ENCODE measurements at places on chromosomes 2 and 18.

DNA sequence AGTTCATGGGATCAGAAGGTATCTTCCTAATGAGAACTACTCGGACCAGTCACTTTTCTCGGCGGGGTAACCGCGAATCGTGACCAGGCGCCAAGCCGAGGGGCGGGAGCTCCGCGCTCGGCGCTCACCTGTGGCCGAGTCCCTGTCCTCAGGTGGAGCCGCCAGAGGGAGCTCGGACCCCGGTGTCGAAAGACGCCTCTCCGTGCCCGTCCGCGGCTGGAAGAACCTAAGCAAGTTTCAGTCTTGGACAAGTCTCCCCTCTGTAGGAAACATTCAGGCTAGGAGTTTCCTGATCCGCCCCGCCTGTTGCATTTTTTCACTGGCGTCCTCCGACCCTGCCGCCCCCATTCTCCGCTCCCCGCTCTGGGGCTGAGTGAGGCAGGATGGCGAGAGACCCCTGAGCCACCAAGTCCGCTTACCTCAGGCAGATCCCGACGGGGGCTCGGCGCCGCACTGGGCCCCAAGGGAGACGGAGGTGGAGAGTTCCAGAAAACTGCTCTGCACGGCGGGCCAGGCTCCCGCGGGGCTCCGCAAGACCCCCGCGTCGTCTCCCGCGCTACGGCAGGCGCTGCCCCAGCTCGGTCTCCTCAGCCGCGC is 480 bp downstream of the DSEL start:
- DNase-seq = peak; percentile 47

DNA sequence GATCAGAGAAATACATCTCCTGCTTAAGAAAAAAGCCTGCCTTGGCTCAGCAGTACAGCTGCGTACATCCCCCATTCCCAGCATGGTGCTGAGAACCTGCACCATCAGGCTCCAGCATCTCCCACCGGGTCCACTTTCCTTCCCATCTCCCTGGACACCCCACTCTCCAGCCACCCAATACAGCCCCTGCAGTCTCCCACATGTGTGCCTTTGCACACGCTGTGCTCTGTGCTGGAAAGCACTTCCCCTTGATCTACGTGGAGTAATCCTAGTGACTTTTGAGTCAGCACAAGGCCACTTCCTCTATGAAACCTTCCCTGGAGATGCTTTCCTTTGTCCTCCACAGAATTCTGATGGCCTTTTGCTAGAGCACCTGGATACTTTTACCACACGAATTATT is 17.0 kb downstream of the STAT1 start:
- no peak for DNase-seq

DNA sequence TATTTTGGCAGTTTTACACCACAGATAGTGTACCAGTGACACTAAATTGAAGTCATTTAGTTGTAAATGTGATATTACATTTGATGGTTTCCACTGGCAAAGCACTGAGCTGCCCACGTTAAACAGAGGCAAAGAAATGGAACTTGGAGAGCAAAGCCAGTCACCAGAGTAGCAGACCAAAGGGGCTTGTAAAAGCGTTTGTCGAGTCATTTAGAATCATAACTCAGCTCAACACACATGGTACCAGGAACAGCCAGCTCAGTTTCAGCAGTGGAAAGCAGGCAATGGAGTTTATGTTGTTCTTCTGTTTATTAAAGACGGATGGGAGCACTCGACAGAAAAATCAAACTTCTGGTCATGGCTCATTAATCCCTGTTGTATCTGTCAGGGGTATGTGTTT is 91.2 kb downstream of the POU3F3 start:
- no peak for DNase-seq

GRCh38 chr2:95025406-95026319 is at the start of gene MAL:
Gene MAL, plus strand, starts transcription at chr2:95025708. Its CDS starts 85 bp downstream, at chr2:95025793.
- no peak for DNase-seq

- DNase-seq = no peak
These were observed 83.0 kb downstream of the CMPK2 start for GRCh38 chr2:6782517-6783237.

- no peak for DNase-seq
These were observed 85.9 kb downstream of the ZNF407 start for GRCh38 chr18:74683573-74683972.

DNA sequence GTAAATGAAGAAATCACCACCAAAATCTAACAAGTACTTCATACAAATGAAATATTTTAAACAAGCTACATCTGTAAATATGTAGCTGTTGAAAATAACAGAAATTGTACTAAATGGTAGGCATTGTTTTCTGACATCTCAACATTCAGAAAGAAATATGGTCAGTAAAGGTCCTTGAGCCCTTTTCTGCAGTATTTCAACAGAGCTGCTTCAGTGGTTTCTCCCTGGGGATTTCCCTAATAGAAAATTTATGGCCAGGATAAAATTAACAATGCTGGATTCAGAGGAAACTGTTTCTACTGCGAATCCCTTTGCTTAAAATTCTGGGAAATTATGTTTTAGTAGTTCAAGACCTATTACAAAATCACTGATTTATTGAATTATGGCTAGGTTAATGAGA is 256.6 kb downstream of the PIEZO2 start:
- no peak for DNase-seq

DNA sequence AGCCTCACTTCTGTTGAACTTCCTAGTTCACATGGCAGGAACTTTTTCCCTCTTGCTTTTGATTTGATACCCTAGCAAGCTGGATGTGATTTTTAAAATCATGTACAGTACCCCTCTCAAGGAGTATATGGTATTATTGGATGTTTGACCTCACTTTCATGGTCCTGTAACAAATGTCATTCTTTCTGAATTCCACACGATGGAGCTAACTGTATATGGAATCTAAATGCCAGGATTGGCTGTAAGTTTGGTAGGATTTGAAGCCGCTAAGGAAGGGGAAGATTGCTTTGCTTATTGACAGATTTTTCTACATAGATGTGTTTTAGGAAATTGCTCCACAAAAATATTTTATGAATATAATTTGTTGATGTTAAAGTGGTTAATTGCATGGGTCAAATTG is 18.3 kb downstream of the MAIP1 start:
- DNase-seq = no peak

DNA sequence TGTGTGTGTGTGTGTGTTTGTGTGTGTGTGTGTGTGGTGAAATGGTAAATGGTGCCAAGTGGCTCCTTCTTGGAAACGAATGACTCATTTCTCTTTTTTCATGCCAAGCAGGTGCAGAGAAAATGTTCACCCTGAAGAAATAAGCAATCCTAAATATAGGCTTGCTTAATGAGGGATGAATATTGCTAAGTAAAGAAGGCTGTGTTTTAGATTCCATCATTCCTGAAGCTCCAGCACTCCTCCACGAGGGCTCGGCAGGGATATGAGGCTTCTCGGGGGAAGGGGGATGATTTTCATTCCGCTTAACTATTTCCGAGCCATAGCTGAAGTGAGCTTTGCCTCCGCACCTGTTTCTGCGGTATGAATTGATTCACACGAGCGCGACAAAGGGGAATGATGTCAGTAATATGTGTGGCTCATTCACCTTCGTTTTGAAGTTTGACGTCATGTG is 72.9 kb downstream of the TSN start:
- DNase-seq = no peak

GRCh38 chr18:45619062-45619825 is 4.0 kb downstream of the SLC14A2 start:
- DNase-seq = no peak

DNA sequence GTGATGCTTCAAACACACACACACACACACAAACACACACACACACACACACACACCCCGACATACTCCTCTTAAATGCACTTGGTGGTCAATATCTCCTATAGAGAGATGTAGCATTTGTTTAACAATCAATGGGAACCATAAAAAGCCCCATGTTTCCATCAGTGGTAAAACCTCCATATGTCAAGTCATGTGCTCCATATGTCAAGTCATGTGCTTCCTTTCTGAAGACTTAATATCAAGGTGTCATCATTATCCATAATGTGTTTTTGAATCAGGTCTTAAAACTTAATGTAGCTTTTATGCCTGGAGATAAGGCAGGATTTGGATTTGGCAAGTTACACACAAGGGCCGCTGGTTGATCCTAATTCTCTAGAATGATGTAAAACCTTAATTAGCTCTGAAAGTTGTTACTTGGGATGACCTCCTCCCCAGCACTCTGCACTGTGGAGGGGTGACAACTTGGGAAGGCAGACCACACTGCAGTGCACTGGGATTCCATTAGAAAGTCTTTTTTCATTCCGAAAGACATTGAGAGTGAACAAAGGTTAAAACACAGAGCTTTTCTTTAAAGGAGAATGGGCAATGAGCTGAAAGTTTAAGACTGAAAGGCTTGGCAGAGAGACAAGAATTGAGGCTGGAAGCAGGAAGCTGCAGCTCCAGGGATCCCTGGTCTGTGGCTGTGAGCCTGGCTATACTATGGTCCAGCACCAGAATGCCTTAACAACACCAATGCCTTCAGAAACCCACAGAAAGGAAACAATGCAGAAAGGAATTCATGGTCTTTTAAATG is 26.4 kb downstream of the ALK start:
- DNase-seq = no peak

GRCh38 chr2:218272531-218273212 is 2.4 kb downstream of the PNKD start:
- peak; percentile 56 for DNase-seq

DNA sequence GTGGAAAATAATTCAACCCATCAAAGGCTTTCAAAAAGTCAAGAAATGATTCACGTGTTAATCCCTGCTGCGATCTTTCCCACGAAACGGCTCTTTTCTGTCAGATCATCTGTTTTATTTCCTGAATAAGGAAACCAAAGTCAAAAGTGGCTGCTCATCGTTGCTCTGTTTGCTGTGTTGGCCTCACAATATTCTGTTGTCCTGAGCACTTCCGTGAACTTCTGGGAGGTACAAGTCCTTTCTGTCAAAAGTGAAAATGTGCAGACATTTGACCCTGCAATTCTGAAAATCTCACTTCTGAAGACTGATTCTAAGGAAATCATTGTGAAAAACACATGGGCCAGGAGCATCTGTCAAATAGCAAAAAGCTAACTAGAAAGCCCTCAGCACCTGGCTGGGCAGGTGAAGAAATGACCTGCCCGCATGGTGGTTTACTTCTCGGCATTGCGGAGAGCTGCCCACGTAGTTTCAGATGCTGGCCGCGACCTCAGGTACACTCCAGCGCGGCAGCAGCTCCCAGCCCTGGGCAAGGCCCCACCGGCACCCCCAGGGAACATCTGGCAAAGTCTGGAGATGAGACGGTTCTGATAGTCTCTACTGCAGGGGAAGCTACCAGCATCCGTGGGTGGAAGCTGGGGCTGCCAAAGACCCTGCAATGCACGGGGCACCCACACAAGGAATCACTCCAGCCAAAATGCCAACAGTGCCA is 31.9 kb upstream of the GPC1 start:
- DNase-seq = no peak

GRCh38 chr2:154696810-154697417 is 1.6 kb upstream of the KCNJ3 start:
- DNase-seq = no peak

All from stimulated activated CD4-positive, alpha-beta T cell treated with anti-CD3 and anti-CD28 coated beads, TNF-alpha, amount 100 ng/mL, for 48 hours (primary cell).